ENCODE measurements at places on chromosomes 6 and 20. TPM values are rescaled to one million over a fixed set of nuclear protein-coding genes. Genes with fewer than 3 reads are reported as not detected.

DNA sequence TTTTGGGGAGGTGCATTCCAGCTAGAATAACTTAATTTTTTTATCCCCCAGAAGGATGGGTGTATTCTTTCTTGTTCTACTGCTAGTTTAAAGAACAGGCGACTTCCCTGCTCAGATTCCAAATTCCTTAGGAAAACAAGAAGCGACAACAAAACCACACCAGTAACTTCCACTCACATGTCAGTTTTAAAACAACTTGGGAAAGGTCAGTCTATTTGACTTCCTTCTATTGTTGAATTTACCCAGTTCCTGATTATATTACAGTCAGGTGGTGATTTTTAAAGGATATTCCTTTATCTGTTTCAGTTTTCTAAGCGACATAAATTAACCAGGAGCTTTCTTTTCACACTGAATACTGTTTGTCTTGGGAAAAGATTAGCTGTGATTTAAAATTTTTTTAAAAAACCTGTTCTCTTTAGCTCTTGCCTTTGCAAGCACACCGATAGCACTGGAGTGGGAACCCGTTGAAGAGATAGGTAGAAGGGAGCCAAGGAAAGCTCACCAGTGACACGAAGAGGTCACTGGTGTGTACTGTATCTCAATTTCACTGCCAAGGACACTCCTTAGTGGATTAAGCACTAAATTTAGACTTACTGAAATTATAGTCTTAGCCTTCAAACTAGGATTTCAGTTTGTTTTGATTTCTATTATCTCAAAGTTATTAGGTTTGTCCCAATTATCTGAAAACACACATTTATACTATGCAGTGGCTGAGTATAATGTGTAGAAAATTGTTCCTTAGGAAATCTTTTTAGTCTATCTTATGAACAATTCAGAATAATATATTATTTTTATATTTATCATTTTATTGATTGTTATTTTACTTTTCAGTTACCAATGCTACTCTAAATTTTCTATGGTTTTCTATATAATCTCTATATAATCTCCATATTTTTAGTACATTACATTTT is 22.3 kb downstream of the MARCKS start:
- peak; percentile 56 for DNase-seq

DNA sequence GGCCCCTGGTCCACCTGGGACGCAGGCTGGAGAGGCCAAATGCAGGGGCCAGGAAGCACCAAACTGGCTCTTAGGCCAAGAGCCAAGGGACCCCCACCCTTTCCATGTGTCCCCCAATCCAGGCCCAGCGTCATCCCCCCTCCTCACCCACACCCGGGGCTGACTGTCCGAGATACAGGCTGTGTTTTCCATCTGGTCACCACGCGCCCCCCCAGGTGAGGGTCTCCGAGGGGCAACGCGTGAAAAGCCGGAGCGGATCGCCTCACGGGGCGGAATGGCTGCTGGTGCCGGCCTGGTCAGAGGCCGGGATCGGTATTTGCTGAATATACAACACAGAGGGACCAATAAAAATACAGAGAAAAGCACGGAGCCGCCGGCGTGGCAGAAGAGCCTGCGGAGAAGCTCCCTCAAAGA is 5.2 kb upstream of the ABHD16B start:
- no peak for DNase-seq

- no peak for DNase-seq
Observed at GRCh38 chr6:36599791-36600209, 5.6 kb downstream of the SRSF3 start.

GRCh38 chr6:119274197-119274595 is 75.4 kb downstream of the MAN1A1 start:
- DNase-seq = no peak

DNA sequence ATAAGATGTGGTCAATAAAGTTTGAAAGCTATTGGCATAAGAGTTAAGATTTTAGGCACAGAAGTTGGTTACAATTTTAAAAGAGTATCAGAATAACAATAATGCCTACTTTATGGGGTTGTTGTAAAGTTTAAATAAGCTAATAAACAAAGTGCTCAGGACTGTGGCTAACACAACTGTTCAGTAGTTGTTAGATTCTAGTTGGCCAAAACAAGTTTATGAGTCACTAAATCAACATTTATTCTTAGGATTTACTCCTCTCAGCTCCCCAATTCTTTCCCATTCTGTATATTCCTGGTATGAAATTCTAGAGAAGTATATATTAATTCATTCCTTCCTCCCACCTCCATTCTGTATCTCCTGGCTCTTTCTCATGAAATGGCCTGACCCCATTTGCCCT is 14.5 kb downstream of the RMND1 start:
- DNase-seq = no peak

GRCh38 chr6:41958022-41958856 is 16.6 kb upstream of the CCND3 start:
- no peak for DNase-seq

- DNase-seq = no peak
Observed at GRCh38 chr20:48158014-48158413, 372.7 kb upstream of the SULF2 start.

GRCh38 chr6:2562721-2563451 is 187.8 kb downstream of the MYLK4 start:
- DNase-seq = no peak

DNA sequence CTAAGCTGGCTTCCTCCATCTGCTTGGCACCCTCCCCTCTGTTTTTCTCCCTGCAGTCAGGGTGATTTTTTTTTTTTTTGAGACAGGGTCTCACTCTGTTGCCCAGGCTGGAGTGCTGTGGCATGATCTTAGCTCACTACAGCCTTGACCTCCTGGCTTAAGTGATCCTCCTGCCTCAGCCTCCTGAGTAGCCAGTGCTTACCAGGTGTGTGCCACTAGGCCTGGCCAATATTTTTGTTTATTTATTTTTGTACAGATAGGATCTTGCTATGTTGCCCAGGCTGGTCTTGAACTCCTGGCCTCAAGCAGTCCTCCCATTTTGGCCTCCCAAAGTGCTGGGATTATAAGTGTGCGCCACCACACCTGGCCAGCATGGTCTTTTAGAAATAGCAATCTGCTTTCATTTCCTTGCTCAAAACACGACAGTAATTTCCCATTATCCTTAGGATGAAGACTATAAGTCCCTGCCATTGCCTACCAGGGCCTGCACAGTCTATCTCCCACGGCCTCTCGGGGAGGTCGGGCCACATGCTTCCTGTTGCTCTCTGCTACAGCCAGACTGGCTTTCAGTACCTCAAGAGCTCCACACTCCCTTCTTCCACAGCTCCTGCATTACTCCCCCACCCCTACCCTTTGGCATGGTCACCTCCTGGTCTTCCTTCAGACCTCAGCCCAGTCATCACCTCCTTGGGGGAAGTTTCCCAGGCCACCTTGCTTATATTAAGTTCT is 11.1 kb upstream of the CD164 start:
- no peak for DNase-seq

- peak; percentile 44 for DNase-seq
Observed at GRCh38 chr20:699811-700338, 24.3 kb upstream of the SCRT2 start.

DNA sequence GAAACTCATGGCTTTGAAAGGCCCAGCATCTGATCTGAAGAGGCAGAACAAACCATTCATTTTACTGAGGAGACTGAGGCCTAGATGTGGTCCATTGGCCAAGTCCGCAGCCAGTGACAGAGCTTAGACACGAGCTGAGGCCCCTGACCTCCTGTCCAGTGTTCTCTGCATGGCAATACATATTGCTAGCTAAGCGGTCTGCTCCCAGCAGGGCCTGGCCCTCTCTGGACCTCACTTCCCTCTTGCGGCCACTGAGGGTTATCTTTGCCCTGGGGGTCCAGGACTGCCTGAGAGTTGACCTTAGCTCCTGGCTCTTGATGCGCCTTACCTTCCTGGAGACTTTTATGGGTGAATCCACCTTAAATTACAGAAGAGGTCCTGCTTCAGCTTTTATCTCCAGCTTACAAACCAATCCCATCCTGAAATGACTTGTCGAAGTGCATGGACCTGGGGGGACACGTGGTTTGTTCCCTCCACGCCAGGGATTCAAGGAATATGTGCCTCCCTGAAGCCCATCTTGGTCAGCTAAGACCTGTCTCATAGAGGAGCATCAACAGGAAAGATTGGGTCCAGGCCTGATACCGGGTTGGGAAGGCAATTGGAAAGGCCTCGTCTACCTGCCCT is 75.6 kb downstream of the CNBD2 start:
- no peak for DNase-seq

DNA sequence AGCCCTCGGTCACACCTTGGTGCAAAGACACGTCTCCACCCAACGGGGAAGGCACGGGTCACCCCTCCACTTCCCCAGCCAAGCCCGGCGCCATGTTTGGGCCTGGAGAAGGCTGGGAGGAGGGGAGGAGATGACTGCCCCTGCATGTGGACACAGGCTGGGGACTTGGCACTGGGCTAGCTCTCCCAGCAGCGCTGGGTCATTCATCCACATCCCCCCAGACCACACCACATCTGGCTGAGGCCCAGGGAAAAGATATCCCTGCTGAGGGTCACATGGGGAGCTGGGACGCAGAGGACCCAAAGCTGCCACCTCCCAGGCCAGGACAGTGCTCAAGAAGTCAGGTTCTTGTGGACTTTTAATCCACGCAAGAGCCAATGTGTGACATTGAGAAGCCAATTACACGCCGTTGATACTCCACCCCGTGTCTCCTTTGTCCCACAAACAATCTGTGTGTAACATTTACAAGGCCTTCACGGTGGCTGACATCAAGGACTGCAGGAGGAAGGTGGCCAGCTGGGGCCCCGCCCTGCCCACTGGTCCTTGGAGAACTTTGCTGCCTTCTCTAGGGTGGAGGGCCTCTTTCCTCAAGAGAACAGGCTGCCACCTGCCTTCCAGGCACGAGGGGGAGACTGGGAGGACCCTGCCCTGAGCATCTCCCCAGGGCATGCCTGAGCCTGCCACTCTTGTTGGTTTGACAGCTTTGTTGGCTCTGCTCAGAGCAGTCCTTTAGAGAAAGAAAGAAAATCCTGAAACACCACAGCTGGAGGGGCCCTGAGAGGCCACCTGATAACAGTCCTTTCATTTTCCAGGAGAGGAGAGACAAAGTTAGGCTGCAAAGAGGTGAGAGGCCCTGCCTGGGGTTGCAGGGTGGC is 5.3 kb upstream of the IP6K3 start:
- DNase-seq = no peak

Gene BICRAL
- total RNA-seq = 12.6 TPM

GRCh38 chr6:153172815-153173214 is 41.7 kb upstream of the RGS17 start:
- no peak for DNase-seq

- no peak for DNase-seq
Observed at GRCh38 chr6:98812220-98812619, 22.2 kb upstream of the POU3F2 start.

Gene NMBR
- total RNA-seq = not detected

GRCh38 chr6:168725802-168726201 is 284.8 kb downstream of the SMOC2 start:
- no peak for DNase-seq

Gene JPH2
- 107 TPM for total RNA-seq

GRCh38 chr6:37433657-37434271 is 743 bp downstream of the CMTR1 start:
- no peak for DNase-seq

GRCh38 chr20:24981790-24982189 is 10.8 kb downstream of the APMAP start:
- DNase-seq = peak; percentile 84

GRCh38 chr6:56851541-56852259 is 103.2 kb upstream of the BEND6 start:
- peak; percentile 58 for DNase-seq

GRCh38 chr6:14108571-14109410 is 8.8 kb upstream of the CD83 start:
- DNase-seq = peak; percentile 55

- DNase-seq = no peak
Observed at GRCh38 chr6:63352069-63352543, 32.3 kb upstream of the LGSN start.

Gene OR2H2
- not detected for total RNA-seq

DNA sequence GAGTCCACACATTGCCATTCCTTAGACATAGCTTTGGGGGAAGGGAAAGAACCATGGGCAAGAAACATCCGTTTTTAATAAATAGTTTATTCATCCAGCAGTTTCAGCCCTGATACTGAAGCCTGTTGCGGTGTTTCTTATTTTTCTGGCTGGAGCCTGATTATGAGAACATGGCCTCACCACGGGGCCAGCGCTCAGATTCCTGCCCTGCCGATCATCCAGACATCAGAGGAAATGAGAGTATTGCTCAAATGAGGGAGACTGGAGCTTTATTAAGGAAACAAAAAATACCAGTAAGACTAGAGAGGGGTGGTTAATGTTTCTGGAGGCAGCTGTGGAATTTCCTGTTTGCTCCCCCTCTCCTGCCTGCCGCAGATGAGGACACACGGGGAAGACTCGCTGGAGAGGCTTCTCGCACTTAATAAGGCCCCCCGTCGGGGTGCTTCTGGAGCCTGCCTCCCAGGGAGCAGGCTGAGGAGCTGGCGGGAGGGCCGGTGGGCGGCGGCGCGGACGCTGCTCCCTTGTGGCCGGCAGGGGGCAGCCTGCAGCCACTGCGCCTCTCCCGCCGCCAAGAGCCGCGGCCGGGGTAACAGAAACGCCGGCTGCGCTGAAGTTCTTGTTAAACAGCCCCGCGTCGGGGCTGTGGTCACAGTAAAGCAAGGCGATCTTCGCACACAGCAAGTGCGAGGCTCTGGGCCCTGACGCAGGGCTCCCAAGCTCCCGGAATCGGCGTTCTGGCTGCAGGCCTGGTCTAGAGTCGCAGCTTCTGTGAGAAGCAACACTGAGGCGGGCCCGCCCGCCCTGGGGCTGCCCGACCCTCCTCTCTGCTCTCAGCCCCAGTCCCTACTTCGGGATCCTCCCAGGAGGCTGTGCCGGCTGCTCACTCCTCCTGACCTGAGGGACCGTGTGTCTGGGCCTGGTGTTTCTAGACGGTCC is 17.5 kb downstream of the LEMD2 start:
- peak; percentile 91 for DNase-seq

DNA sequence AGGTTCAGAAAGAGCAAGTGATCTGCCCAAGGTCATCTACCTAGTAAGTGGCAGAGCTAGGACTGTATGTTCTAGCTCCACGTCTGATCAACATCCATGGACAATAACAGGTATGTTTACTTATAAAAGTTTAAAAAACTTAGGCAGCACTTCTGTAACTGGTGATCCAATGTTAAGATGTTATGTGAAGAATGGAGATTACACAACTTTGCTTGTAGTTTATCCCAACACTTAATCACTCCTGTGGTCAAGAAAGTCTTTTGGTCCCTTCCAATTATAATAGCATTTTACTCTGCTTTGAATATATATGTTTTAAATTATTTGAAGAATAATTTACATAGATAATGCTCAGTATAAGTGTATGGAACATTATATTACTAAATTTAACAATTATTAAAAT is 4.8 kb downstream of the FBXO30 start:
- DNase-seq = no peak

- DNase-seq = no peak
Observed at GRCh38 chr6:167669870-167670802, 156.6 kb upstream of the AFDN start.

Gene GABRR2
- total RNA-seq = 0.37 TPM

Gene CDH26
- total RNA-seq = 1.3 TPM

GRCh38 chr6:134830194-134830593 is 119.7 kb downstream of the ALDH8A1 start:
- no peak for DNase-seq

DNA sequence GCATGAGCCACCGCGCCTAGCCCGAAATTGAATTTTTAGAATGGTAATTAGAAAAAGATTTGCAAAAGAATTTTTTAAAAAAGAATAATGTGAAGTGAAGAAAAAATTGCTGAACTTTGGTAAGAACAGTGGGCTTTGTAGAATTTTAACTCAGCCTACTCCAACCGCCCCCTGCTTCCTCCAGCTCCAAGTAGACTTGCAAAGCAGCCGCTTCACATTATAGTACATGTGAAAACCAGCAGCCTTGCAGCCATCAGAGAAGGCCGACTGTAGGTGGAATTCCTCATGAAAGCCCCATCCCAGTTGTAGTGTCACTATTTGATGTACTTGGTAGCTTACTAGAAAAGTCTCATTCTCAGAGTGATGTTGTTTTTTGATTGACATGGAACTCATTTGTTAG is 835.6 kb downstream of the TBC1D32 start:
- DNase-seq = no peak

Data from right cardiac atrium (tissue), 5 donors.